NCI-H82 (cell line): ENCODE measurements at places on chromosomes 13 and 19.
A peak's percentile ranks its signal among the peaks of the same experiment; 100 is the strongest.

DNA sequence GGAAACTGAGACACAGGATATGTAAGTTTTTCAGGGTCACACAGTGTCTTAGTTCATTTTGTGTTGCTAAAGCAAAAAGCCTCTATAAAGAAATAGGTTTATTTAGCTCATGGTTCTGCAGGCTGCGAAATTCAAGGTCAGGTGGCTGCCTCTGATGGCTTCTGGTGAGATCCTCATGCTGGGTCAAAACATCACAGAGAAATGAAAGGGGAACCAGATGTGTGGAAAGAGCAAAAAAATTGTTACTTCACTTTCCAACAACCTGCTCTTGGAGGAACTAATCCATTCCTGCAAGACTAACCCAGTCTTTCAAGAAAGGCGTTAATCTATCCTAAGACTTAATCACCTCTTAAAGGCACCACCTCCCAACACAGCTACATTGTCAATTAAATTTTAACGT, 64.2 kb upstream of the UBL3 start:
- DNase-seq, result peak; percentile 36

DNA sequence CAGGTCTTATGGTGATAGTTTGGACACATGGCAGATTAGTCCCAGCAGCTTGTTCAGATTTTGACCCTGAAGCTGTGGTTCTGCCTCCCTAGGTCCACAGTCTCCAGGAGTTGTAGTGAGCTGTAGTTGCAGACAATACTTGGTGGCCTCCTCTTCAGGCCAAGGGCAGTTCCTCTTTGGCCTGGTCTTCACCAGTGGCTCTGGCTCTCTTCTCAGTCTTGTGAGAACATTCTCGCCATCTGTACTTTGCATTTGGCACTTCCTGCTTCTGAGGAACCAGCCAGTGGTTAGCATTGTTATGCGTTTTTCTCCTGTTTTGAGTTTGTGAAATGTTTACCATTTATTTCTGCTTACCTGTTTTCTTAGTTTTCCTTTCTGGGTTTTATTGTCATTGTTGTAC, 40.7 kb downstream of the PCCA start:
- DNase-seq, result no peak

DNA sequence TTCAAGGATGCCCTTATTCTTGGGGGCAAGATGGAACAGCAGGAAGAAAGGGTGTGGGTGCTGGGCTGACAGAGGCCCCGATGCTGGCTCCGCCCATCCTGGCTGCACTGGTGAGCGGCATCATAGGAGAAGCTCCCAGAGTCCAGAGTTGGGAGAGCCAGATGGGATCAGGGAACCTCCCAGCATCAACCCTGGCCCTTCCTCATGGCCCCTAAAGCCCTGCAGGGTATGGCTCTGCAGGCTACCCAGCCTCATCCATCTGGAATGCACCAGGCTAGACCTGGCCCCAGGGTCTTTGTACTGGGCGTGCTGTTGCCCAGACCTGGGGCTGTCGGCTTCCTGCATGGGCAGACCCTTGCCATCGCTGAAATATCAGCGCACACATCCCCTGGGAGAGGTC, 7.9 kb upstream of the ELL start:
- DNase-seq, result peak; percentile 71

GRCh38 chr19:35751839-35752745, 3.7 kb downstream of the LIN37 start:
- no peak for DNase-seq

DNA sequence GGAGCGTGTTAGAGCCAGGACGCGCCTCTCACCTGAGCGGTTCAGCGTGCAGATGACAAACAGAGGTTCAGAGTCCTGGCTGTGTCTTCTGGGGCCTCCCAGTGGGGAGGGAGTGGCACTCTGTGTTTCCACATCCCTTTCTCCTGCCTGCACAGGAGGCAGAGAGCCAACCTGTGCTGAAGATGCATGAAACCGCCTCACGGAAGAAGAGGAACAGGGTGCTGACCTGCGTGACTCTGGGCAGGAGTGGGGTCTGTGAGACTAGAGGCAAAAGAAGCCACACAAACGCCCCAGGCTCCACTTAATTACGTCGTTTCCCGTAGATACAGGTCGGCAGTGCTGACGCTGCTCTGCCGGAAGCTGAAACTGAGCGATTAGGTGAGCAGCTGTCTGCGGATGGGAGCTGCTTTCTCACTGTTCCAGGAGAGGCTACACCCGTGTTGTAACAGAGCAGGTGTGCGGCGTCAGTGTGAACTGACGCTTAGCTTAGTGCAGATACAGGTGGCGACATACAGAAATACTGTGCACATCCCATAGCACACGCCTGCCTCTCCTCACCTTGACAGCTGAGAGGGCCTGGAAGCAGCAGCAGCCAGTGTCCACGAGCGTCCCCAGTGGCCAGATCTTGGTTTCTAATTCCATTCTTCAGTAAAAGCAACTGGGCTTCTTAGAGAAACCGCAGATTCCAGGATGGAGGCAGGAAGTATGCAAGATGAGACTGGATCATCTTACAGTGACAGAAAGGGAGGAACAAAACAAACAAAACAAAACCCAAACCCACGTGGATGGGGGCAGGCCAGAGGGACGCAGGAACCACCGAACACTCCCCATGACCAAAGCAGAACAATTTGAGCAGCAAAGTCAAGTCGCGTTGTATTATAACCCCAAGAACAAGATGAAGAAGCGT, 37.7 kb upstream of the MCF2L start:
- peak; percentile 69 for DNase-seq

DNA sequence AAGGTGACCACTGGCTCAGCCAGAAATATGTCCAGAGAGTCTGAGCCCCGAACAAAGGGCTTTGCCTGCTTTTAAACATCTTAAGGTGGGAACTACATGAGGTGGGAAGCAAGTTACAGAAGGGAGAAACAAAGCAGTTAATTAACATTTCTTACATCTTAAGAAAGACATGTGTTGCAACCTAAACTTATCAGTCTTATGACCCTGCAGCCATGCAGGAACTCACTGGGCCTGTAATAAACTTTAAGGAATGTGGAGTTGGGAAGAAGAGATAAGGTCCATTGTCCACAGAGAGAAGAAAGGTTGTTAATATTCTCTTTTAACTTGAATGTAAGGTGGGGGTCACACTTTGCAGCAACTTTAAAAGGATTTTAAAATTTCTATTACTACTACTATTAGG, 46.8 kb upstream of the CYP2A7 start:
- no peak for DNase-seq

GRCh38 chr13:91313103-91313502, 34.4 kb upstream of the MIR17HG start:
- DNase-seq, result peak; percentile 36

DNA sequence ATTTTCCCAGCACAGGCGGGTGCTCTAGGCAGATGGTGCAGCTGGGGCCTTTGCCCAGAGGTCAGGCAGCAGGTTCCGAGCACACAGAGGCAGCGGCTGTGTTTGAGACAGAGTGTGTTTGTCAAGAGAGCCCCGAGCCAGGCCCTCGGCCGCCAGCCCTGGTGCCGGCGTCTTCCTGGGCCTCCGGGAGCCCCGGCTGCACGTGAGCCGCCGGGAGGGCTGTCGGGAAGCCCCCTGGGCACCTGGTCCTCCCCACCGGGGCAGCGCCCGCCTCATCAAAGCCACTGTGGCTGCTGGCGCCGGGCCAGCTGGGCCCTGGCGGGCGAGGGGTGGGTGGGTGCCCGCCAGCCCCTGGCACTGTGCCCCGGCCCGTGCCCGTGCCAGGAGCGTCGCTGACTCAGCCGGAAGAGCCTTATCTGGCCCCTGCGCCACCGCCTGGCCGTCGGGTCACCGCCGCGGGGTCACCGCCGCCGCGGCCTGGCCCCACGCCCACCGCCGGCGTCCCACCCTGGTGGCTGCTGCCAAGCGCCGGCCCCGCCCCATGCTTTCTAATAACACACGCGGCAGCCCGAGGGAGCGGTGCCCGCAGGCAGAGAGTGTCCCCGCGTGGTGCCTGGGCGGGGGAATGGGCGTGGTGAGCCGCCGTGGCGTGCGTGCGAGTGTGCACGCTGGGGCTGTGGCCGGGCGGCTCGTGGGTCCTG, 14.9 kb downstream of the ARID3A start:
- DNase-seq, result no peak

DNA sequence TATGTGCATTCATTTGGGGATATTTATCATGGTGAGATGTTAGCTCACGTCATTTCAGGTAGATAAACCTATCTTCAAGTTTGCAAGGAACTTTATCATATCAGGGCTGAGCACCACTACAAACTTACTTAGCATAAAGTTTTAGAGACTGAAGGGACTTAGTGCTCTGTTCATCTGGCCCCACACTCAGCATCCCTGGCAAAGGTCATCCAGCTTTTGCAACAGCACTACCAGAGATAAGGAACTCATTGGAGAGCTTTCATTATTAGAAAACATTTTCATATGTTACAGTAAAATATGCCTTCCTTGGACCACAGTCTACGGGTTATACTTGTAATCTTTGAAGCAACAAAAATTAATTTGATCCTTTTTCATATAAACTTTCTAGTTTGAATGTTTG, 263.4 kb downstream of the POU4F1 start:
- DNase-seq, result no peak

- no peak for DNase-seq
These were observed 46.0 kb downstream of the C13orf46 start for GRCh38 chr13:113927661-113928581.

DNA sequence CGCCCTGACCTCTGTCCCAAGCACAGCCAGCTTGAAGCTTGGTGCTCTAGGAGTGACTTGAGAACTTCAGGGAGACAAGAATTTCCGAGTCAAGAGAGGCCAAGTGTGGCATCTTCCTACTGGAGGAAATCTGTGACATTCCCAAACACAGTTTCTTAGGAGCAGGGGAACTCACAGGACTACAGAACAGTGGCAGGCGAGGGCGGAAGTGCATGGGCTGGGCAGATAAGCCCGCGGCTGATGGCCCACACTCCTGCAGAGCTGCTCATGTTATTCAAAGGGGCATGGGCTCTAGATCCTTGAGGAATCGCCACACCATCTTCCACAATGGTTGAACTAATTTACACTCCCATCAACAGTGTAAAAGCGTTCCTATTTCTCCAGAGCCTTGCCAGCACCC, 168.8 kb downstream of the KATNAL1 start:
- DNase-seq, result no peak

GRCh38 chr19:13707915-13708314, 56.4 kb upstream of the MRI1 start:
- no peak for DNase-seq

DNA sequence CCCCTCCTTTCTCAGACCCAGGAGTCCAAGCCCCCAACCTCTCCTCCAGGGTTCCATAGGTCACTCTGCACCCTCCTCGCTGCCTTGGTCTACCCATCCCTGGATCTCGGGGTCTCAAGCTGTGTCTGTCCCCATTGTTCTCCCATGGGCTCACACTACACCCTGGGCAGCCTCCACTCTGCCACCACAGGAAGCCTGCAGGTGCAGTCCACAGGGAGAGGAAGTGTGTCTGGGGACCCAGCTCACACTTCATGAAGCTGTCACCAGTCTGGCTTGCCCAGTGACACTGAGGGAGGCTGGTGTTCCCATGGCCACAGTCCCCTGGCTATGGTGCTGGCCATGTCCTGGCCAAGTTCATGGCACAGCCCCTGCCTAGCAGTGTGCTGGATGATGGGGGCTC, 5.3 kb downstream of the NECTIN2 start:
- DNase-seq, result no peak

- no peak for DNase-seq
These were observed 222.5 kb downstream of the OXGR1 start for GRCh38 chr13:96771486-96772367.

GRCh38 chr13:58960888-58961287, 1202.8 kb downstream of the DIAPH3 start:
- peak; percentile 66 for DNase-seq

DNA sequence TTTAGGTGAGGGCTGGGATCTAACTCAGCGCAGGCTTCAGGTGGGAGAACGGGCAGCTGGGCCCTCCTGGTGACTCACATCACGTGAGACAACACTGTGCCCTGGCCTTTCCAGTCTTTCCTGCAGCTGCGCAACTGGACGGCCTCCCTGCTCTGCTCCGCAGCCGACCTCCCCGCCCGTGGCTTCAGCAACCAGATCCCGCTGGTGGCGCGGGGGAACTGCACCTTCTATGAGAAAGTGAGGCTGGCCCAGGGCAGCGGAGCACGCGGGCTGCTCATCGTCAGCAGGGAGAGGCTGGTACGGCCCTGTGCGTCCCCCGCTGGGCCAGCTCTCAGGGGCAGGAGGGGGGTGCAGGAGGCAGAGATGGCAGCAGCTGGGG, 8.8 kb downstream of the SPPL2B start:
- peak; percentile 55 for DNase-seq

GRCh38 chr13:51523082-51523518, 61.2 kb upstream of the WDFY2 start:
- no peak for DNase-seq

- no peak for DNase-seq
These were observed 41.8 kb downstream of the SACS start for GRCh38 chr13:23391752-23392151.

DNA sequence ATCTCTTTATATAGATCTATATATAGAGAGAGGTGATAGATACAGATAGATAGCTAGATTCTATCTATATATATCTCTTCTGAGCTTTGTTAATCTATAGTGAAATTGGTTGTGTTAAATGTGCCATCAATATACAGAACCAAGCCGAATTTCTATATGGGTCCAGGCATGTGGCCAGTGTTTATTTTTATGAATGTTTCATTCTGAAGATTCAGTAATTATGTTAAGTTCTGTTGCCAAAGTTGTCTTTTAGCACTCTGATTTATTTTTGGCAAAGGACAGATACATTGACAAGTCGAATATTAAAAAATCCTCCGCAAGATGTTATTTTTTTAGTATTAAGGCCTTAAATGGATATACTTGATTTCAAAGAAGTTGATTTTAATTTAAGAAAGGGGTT, 190.4 kb upstream of the HTR2A start:
- no peak for DNase-seq

DNA sequence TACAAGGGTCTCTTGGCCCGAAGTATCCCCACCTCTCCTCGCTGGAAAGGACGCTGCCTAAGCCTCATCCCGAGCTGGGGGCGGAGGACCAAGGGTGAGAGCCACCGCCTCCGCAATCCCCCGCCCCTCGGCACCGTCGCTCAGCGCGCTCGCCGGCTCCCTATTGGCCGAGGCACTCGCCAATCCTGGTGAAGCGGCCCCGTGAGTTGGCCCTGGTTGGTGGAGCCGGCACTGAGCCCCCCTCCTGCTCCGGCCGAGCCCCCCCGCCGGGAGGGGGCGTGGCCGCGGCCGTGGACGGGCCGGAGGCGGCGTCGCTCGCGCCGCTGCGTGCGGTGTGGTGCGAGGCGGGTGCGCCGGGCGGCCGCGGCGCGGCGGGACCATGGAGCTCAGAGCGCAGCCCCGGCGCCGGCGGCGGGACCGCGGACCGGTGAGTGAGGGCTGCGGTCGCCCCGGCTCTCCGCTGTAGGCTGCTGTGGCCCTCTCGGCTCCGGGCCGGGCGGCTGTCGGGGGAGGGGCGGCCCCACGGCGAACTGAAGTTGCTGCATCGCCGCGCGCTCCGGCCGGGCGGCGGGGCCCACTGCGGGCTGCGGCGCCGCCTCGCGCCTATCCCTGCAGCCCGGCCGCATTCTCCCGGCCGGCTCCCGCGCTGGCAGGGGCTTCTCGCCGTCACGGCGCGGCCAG, at the start of gene WASF3:
WASF3 (plus strand) TSS at position 291 of the 681 bp plus-strand sequence. CDS start 84,588 bp downstream, outside the sequence.
- peak; percentile 100 for DNase-seq
